ENCODE measurements at places on chromosomes 1 and 21.

- DNase-seq, result no peak
These were observed 16.6 kb upstream of the USP24 start for GRCh38 chr1:55231745-55232144.

GRCh38 chr1:115136706-115137105 is 47.4 kb upstream of the TSPAN2 start:
- DNase-seq, result no peak

DNA sequence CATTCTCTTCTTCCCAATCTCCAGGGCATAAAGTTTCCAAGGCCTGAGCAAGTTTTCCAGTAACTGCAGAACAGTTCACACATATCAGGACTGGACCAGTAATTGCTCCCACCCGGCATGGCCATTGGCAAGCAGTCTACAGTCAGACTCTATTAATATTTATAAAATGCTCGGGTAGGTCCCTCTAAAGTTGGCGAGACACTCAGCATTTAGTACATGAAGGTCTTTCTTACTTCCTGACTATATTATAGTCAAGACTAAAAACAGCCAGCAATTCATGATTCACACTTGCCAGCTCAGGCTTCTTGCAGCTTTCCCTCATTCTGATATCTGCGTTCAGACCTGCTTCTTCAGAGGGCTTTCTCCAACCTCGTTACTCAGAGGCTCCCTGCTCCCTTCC is 25.4 kb downstream of the GADD45A start:
- no peak for DNase-seq

DNA sequence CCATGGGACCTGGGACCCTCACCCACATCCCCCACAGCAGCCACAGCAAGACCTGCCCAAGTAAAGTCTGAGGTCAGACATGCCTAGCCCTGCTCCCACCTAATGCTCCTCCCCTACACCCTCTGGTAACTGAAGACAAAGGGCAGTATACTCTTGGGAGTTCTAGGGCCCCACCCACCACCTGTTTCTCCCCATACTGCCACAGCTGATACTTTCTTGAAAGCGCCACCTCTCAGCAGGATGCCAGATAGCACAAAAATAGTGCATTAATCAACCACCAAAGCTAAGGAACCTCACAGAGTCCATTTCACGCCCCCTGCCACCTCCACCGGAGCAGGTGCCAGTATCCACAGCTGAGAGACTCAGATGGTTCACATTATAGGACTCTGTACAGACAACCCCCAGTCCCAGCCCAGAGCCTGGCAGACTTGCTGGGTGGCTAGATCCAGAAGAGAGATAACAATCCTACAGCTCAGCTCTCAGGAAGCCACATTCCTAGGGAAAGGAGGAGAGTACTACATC is 238.1 kb downstream of the LRRC40 start:
- DNase-seq, result peak; percentile 32

DNA sequence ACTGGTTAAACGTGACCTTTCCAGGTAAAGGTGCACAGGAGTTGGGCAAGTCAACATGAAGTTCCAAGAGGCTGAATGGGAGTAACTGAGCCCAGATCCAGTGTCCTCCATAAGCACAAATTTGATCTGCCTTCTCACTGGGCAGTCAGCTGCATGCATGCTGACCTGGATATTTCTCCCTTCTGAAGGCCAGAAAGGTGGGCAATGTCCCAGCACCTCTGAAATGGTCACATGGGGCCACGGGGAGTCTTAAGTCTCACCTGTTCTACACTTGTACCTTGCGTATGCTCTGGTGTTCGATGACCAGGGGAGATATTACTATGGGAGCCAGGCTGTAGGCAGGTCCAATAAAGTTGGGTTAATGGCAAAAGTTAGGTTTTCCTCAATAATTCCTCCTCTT is 240.2 kb downstream of the SIPA1L2 start:
- DNase-seq, result no peak

DNA sequence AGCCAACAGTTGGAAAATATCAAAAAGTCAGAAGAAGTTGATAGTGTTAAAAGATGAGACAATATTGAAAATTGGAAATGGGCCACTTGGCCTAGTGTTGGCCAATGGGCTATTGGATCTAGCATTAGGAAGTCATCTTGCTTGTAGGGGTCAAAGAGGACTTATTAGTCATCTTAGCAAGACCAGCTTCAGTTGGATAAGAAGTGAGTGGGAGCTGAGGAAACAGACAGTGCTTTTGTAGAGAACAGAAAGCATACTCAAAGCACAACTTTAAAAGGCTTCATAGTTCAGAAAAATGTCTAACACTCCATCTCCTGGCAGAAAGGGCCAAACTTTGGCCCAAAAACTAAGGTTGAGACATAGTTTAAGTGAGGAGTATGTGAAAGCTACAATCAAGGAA is 139.9 kb upstream of the PKN2 start:
- no peak for DNase-seq

- DNase-seq, result no peak
These were observed 3.9 kb downstream of the CD1B start for GRCh38 chr1:158327481-158327880.

DNA sequence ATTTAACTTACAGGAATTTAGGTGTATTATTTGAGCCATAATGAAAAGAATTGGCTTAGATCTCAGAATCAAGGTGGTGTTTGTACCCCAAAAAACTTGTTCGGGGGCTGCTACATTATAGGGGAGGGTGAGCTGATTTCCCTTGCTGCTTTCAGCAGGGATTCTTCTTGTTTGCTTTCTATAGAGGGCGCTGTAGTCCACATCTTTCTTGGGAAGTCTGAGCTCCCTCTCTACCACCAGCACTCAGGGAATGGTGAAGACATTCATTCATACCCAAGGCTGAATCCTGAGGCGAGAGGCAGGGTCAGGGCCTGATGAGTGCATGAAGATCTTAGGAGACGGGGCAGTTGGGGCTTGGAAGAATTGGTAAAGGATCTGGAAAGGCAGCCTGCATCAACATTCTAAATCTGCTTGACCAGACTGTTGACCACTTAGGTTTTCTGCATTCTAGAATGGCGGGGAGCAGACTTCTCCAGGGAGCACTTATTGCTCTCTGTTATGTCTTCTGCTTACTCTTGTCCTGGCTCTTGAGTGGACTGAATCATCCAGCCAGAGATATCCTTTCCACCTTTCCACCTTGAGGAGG is 18.9 kb downstream of the SPATA46 start:
- no peak for DNase-seq

DNA sequence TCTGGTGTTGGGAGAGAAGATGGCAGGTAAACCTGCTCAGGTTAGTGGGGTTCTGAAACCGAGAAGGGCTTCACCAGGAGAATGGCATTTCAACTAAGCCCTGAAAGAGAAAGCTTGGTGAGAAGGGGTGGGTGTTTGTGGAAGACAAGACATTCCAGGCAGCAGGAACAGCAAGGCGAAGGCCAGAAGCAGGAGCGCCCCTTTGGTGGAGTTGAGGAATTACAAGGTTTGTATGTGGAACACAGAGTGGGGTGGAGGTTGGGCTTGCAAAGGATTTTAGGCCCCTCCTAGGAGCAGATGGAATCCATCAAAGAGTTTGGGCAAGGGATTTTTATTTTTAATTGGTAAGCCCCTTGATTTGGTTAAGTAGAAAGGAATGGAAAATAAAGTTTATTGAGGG is 24.8 kb upstream of the ELOA start:
- DNase-seq, result peak; percentile 63

DNA sequence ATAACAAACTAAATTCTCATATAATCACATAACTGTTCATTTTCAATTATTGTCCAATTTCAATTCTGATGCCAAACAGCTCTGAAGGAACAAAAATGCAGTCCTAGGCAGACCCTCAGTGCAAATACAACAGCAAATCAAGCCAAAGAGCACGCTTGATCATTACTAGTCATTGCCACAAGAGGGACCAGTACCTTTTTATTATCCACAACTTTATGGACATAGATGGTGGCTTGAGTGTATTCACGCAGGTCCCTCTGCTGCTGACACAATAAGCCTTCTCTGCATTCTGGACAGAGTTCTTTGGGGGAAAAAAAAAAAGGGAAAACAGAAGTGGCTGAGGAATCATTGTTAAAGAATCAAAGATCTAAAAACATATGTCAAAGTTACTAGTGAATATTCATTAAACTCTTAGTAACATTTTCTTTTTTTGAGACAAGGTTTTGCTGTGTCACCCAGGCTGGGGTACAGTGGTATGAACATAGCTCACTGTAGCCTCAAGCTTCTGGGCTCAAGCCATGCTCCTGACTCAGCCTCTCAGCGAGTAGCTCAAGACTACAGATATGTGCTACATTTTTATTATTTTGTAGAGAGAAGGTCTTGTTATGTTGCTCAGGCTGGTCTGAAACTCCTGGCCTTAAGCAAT is 34.3 kb upstream of the RAP1GAP start:
- DNase-seq, result peak; percentile 15

- no peak for DNase-seq
These were observed 51.8 kb downstream of the KCNK1 start for GRCh38 chr1:233665575-233666270.

GRCh38 chr1:193417945-193418744 is 231.7 kb upstream of the B3GALT2 start:
- DNase-seq, result peak; percentile 18

- no peak for DNase-seq
These were observed 48.7 kb downstream of the MRPS6 start for GRCh38 chr21:34122047-34122446.

GRCh38 chr1:116313776-116314175 is 59.3 kb upstream of the ATP1A1 start:
- DNase-seq, result no peak

- no peak for DNase-seq
These were observed 146.6 kb downstream of the SPATA46 start for GRCh38 chr1:162230096-162230495.

DNA sequence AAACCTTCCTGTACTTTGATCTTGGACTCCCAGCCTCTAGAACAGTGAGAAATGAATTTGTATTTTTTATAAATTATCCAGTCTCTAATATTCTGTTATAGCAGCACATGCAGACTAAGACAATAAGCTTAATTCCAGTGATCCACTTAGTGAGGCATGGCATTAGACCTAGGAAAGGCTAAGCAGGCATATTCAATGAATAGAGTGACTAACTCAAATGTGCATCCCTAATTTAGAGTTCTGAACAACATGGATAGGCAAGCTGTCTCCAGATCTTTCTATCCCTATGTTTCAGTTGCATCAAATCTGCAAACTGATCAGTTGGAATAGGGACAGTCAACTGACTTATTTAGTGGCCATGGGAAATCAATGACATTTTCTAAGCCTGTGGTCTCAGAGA is 4.3 kb upstream of the ERICH3 start:
- no peak for DNase-seq

DNA sequence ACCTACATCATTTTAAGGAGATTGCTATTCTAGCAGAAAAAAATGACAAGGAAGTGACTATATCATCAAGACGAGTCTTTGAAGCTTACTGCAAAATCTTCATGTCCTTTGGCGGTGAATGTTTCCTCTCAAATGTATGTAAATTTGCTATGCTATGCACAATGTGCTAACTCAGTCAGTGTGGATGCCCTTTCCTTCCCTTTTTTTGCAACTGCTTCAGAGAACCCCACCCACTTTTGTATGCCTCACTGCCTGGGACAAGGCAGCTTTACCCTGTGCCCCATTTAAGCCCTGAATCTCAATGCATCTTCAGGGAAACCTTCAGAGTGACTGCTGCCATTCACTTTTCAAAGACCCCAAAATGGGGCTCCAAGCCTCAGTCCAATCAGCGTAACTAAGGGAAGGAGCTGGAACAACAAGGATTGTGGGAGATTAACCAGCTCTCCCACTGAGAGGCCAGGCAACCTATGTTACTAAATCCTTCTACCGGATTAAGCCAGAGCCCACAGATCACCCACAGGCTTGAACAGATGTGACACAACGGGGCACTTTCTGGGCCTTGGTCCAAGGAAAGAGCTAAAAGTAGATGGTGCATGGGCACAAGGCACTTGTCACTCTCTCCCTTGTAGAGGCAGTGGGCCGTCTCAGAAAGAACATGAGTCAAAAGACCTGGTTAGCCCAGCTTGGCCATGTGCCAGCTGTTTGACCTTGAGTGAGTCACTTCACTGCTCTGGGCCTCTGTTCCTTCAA is 154.4 kb downstream of the PLPP3 start:
- peak; percentile 37 for DNase-seq

GRCh38 chr1:232221802-232222499 is 408.0 kb downstream of the SIPA1L2 start:
- DNase-seq, result peak; percentile 54

GRCh38 chr1:226542623-226543103 is 5.9 kb upstream of the STUM start:
- DNase-seq, result no peak

- no peak for DNase-seq
These were observed 206.3 kb downstream of the COL11A1 start for GRCh38 chr1:102901996-102902395.

DNA sequence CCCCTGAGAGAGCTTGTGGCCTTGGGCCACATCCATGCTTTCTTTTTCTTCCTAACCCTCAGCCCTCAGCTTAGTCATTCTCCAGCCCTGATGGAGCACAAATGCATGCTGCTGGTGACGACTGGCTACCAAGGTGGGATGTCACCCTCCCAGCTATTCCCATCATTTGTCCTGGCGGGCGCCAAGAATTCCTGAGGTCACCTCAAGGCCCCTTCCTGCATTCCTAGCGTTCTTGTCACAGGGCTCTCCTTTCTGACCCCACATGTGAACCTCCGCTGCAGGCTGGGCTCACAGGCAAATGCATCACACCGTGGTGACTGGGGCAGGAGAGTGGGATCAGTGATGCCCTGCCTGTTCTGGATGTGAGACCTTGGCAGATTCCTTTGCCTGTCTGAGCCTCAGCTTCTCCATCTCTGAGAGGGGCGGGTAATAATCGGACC is 53.4 kb upstream of the IFFO2 start:
- DNase-seq, result peak; percentile 77

DNA sequence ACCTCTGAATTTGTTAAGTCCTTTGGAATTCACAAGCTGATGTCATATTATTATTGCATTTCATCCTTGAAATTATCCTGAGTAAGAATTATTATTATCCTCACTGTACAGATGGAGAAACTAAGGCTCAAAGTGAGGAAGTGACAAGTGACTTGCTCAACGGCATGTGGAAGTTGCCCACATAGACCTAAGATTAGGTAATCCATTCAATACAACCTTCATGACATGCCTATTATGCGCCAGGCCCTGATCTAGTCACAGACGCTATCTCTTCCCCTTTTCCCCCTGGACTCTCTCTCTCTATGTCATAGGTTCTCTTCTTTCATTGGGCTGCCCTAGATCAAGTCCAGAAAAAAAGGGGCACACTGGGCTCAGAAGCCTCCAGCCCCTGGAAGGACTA is 84.9 kb upstream of the KCNK2 start:
- no peak for DNase-seq

DNA sequence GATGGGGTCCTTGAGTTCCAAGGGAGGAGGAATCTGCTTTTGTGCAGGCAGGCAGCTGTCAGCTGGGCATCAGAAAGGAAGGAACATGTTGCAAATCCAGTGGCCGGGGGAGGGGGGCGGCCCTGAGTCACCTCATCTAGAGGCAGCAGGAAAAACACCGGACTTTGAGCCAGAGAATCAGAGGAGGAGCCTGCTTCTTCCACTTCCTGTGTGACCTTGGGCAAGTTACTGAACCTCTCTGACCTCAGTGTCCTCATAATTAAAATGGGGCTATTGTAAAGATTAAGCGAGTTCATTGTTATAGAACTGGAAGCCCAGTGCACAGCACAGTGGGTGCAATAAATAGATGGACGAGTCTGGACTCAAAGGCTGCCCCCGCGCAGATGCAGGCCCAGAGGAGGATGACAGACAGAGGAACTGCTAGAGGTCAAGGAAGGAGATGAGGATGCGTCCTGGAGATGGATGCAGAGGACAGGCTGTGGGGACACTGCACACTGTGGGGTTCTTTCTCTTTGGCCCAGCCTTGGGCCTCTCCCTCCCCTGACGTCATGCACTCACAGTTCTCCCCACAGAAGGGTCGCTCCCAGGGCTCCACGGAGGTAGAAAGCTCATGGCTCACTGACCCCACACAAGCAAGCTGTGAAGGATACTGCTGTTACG is 714.3 kb downstream of the MATN1 start:
- DNase-seq, result no peak

All from LoVo (cell line).